Dermis blood vessel endothelial cell (primary cell): ENCODE measurements at places on chromosomes 16 and 17.

DNA sequence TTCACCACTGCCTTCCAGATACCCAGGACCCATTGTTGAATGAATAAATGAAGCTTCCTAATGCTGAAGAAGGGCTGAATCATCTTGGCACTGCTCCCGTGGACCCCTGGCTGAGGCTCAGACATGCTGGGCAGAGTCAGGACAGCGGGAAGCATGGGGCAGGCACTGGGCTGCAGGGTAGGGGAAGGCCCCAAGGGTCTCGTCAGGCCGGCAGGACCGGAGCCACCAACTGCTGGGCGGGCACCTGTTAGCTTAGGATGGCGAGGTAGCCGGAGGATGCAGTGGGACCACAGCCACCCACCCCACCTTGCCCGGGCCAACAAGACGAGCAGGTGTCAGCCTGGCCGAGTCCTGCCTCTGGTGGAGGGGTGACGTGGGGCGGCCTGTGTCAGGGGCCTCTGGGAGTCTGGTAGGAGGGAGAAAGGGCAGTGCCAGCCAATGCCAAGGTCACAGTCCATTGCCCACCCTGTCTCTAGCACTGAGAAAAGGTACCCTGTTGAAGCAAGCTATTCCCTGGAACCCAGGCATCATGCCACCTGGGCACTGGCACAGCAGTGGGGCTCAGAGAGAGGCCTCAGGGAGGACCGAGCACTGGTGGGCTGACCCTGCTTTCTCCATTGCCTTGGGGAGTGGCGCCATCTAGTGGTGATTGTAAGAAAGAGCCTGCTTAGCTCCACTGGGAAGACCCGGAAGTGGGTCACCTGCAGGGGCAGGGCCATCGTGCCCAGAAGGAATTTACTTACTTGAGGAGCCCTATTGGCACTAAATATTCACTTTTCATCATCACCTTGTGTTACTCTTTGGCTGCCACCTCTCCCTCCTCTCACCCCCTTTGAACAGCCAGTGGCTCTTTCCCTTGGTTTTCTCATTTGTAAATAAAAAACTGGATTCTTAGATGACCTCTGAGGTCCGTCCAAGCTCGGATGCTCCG lies 3.0 kb upstream of the DLX3 start:
- peak; percentile 93 for DNase-seq

- DNase-seq, result peak; percentile 8
These were observed 63.5 kb downstream of the NQO1 start for GRCh38 chr16:69662901-69663300.

DNA sequence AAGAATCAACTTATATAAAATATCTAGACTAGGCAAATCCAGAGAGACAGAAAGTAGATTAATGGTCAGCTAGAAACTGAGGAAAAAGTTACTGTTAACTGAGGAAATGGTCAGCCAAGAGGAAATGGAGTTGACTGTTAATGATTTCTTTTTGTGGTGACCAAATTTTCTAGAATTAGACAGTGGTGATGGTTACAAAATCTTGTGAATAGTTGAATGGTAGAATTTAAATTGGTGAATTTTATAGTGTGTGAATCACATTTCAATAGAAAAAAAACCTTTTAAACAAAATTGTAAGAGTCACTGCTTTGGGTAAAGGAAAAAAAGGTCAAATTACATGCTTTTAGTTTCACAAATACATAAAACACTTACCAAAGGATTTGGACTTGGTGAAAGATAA lies 30.0 kb downstream of the APPBP2 start:
- no peak for DNase-seq

DNA sequence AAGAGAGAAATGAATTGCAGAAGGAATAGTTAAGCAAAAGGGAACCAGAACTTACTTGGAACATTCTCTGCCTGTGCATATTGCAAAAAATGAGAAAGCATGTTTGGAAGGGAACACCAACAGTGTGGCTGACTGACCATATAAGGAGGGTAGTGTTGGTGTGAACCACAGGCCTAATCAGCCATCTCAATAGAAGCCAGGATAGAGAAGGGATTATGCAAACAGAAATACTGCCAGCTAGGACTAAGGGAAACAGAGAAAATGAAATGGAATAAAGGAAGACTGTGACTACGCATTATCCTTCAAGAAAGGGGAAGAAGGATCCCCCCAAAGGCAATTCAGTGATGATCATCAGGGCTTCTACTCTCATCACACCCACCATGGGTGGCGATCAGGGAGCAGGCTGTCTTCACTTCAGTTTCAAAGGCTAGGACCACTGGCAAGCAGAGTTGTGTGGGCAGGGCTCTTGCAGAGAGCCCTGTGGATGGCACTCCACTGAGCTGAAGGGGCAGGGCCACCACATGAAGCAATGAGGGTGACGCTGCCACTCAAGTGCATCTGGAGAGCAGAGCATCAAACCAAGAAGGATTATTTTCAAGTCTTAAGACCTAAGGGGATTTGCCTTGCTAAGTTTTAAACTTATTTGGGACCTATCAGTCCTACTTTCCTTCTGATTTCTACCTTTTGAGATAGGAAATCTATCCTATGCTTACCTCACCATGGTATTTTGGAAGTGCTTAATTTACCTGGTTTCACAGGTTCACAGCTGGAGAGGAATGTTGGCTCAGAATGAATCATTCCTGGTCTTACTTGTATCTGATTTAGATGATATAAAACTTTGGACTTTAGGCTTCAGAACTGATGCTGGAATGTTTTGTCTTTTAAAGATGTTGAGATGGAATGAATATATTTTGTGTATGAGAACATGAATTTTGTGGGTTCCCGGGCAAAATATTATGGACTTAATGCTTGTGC lies 140.5 kb downstream of the SSH2 start:
- no peak for DNase-seq

DNA sequence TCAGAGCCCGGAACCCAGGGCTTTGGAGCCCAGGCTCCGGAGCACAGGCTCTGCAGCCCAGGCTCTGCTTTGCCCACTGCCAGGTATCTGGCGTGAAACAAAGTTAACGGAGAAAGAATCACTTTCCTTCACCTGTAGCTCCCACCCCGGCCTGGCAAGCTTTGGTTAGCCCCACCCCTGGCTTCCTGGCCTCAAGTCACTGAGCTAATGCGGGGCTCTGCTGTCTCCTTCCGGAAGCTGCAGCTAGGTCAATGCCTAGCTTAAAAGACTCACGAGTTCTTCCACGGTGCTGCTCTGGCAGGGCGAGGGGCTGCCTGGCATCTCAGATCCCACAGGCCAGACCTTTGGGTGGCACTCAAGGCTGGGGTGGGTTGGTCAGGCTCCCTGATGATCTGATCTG lies 21.1 kb upstream of the SPPL2C start:
- DNase-seq, result no peak

GRCh38 chr17:10474536-10474935 lies 5.2 kb upstream of the MYH4 start:
- DNase-seq, result no peak

DNA sequence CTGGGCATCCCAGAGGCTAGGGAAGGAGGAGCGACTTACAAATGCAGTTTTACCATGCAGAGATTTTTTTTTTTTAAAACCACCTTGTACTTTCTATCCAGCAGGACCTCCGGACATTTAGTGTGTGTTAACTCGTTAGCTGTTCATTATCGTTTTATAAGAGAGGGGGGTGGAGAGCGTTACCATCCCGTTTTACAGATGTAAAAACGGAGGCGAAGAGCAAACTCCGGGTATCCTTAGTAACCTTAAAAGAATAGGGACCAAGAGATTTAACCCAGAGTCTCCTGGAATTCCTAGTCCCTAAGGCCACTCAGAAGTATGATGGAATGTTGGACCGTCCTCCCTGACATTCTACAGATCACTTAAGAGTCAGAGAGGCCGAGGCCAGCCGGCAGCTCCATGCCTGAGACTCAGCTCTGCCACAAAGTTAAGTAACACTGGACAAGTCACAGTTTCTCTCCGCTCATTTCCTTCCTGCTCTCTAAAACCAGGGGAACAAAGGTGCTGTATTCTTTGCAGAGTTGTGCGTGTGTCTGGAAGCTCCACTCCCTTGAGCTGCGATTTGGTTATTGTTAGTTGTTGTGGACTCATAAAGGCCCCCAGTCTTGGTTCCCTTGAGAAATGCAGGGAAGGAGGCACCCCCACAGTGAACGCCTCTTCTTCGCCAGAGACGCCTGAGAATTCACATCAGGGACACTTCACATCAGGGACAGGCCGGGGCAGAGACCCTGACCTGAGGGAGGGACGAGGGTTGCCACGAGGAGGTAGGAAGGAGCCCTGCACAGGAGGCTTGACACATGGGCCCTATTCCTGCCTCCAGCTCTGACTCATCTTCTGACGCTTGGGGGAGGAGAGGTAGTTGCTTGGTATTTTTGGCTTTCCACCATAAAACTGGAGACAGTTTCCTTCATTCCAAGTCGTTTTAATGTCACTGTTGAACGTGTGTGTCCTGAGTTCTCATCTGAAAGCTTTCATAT lies 1.2 kb downstream of the DUSP14 start:
- DNase-seq, result peak; percentile 89

DNA sequence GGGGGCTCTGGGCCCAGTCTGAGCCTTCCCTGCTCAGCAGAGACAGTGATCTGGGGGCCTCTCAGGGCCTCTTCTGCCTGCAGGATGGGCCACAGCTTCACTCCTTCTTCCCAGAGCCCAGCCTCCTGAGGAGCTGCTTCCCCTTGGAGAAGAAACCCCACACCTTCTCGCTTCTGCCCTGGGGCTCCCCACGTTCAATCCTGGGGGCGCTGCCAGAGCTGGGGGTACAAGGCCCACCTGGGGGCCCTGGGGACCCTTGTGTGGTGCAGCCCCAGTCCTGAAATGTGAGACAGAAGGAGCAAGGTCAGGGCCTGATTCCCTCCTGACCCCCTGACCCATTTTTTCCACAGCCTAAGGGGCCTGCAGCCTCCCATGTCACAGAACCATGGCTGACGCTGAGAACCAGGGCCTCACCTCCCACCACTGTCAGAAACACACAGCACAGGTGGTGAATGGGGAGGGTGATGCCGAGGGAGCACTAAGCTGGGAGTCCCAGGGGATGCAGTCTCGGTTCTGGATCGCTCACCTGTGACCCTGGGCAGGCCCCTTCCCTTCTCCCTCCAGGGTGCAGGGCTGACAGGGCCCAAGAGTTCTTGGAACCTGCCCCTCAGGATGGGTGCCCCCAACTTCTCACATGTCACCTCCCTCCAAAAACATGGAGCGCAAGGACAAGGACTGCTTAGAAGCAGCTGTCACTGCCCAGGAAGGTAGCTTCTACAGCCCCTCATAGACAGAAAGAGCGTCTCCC lies 21.6 kb upstream of the MPO start:
- no peak for DNase-seq

DNA sequence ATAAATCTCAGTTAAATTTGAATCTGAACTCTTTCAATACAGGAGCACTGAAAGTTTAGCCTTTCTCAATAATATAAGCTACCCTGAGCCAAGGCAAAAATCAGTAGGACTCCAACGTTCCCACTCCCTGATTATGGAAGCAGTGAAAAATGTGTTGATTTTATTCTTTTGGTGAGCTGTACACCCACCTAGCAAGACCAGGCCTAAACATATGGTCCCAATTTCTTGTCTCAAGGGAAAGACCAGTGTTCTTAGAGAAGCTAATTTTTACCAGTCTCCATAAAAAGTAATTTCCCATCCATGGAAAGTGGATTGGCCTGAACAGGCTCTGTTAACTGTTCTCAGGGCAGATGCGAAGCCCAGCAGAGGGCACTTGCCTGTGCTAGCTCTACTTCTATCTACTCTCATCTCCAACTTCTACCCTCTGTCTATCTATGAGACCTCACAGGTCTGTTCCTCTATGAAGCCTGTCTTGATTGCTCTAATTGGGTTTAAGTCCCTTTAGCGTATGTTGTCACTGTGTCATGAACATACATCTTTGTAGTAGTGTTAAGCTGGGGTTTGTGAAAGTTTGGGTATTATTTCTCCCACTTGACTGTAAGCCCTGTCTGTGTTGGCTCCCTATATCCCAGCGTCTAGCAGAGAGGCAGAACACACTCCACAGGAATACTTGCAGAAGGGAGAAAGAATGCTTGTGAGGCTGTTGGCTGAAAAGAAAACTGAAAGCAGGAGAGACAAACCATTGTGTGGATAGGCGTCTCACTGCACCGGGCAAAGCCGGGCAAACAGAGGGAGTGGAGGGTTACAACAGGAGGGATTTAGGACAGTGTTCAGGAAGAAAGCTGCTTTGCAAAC lies 167.1 kb upstream of the MAF start:
- no peak for DNase-seq

- no peak for DNase-seq
These were observed 2.7 kb upstream of the TANC2 start for GRCh38 chr17:62963296-62963695.

GRCh38 chr16:67449739-67450138 lies 18.8 kb downstream of the HSD11B2 start:
- DNase-seq, result no peak

GRCh38 chr17:12545877-12546513 lies 119.7 kb upstream of the MYOCD start:
- peak; percentile 33 for DNase-seq

- peak; percentile 79 for DNase-seq
These were observed 5.9 kb upstream of the UBE2O start for GRCh38 chr17:76458580-76459490.

- no peak for DNase-seq
These were observed 10.2 kb downstream of the SOX8 start for GRCh38 chr16:991773-992172.

DNA sequence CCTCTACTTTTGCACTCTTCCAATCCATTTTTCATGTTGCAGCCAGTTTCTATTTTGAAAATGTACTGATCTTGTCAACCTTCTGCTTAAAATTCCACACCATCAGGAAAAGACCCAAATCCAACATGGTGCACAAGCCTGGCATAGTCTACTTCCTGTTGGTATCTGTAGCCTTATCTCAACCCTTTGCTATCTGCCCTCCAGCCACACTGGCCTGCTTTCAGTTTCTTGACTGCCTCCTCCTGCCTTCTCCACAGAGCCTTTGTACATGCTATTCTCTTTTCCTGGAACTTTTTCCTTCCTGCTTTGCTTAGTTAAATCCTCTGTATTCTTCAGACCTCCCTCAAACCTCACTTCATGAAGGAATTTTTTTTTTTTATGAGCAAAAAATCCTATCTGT lies 31.5 kb downstream of the NLRP1 start:
- no peak for DNase-seq

DNA sequence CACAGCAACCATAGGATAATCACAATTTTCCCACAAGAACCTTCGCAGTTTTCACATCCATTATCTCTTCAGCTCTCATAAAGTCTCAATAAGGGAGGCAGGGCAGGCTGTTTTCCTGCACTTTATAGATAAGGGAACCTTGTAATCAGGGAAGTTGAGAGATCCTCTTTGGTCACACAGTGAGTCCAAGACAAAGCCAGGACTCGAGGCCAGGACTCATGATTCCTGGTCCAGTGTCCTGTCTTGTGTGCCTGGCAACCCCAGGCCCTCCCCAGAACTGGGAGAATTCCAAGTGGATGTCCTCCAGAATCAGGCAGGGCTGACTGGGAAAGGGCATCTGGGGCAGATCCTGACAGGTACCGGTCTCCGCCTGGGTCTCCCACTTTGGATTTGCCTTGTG lies 23.1 kb upstream of the PHF12 start:
- no peak for DNase-seq
